ENCODE measurements at places on chromosomes 4 and X.

DNA sequence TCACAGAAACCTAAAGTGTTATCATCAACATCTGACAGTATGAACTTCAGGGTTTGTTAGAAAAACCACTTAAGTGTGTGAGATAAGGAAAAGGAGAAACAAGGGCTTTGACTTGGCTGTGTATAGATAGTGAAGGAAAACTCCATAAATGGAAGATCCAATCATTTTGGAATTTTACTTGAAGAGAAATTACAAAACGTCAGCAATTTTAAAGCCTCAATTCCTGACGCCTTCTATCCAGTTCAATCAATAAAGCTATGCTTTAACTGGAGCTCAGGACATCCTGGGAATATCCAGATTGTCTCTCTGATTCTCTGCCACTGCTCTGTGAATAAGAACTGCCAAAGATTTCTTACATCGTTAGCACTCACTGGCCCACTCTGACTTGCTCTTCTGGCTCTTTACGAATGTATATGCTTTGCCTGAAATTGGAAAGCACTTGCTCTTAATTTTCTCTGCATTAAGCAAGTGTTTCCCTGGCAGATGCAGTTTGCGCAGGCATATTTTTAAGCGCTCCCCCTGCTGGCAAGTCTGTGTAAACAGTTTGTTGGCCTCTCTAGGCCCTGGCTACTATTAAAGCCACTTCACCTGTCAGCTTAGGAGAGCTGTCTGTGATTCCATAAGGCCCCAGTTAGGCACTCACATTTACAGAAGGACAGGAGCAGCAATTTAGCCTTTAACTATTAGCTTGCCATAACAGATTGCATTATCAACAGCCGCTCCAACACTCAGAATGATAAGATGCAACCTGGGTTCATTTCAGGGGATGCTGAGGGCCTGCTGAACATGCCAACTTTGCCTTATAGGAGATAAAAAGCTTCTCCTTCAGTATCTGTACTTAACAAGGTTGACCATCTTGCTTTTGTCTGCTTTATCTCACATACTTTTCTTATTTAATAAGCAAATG, 251.4 kb upstream of the DDX53 start:
- DNase-seq = peak; percentile 23

- DNase-seq = no peak
These were observed 15.7 kb upstream of the MSX1 start for GRCh38 chr4:4843635-4844291.

GRCh38 chrX:52504551-52504950, 8.9 kb downstream of the XAGE1A start:
- DNase-seq = no peak

DNA sequence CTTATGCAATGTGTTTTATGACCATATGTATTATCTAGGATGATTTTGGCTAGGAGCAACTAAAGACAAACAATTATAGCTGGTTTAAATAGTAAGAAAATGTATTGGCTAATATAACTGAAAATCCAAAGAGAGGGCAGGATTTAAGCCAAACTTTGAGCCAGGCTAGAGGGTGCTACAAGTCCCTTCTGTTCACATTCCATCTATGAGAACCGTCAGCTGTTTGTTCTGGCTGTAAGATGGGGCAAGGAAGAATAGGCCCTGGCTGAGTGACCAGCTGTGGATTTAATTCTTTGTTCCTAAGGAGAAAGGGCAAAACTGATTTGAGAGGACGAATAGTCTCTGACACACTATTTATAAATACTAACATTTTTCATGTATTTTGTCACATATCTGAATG, 79.2 kb upstream of the UGT8 start:
- DNase-seq = no peak
